Kidney tubule cell (primary cell): ENCODE measurements at places on chromosomes 11 and 22.

GRCh38 chr11:7252683-7253213 lies 1.0 kb downstream of the SYT9 start:
- DNase-seq = no peak

DNA sequence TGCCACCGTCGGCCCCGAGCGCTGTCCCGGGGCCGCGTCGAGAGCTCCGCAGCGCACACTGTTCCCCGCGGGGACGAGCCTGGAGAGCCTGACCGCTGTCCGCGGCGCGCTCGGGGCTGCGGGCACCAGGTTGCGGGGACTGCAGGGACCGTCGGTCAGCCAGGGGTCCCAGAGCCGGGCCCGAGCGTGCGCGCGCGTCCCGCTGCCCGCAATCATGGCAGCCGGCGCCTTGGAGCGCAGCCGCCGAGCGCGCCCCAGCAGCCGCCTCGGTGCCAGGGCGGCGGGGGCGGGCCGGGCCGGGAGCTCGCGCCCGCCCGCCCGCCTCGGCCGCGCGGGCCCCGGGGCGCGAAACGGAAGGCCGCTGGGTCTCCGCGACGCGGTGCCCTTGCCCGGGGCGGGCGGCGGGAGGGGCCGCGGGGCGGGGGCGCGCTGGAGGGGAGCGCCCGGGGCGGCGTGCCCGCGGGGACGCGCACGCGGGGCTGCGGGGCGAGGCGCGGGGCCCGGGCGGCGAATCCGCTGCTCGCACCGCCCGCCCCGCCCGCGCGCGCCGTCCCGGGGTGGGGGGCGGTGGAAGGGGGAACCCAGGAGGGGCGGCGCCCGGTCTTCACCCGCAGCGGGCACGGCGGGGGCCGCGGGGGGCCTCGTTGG lies 79.4 kb upstream of the PPARA start:
- DNase-seq = peak; percentile 86

DNA sequence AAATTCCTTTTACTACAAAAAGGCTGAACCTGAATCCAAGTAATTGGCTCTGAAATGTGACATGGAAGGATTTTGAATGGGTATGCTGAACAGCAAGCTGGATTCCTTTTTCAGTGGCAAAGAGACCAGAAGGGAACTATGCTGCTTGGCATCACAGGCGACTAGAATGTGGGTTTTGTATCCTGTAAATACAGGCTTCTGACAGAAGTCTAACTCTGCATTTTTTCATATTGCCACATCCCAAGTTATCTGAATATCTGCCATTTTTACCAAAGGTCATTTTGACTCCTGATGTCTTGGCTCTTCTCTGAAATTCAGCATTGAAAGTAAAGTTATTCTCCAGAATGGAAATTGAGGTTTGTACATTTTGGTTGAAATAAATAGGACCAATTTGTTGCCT lies 145.7 kb downstream of the ARHGAP42 start:
- DNase-seq = no peak

DNA sequence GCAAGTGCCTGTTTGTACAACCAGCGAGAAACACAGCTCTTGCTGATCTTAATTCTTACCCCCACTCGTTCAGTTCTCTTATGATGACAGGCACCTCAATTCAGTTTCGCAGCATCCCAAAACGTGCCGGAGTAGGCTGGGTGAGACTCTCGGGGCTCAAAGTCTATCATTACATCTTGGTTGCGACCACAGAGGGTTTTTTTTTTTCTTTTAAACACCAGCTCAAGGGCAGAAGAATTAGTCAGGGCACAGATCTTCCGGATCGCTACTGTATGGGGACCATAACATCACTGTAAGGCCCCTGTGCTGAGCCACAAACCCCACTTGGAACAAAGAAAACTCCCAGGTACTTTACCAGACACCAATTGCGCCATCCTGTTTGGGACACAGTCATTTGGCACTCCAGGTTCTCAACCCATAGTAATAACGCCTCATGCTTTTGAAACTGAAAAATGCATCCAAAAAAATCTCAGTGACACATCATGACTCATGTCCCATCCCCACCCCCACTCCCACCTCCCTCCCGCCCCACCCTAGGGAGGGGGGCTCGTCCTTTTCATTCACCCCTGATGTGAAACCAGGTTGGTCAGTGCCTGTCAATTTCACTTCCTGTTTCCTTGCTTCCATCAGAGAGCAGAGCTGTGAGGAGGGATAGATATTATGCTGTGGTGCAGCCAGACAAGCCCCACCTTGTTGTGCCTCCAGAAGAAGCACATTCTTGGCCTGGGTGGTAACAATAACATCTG lies 41.0 kb upstream of the CD5 start:
- peak; percentile 65 for DNase-seq

DNA sequence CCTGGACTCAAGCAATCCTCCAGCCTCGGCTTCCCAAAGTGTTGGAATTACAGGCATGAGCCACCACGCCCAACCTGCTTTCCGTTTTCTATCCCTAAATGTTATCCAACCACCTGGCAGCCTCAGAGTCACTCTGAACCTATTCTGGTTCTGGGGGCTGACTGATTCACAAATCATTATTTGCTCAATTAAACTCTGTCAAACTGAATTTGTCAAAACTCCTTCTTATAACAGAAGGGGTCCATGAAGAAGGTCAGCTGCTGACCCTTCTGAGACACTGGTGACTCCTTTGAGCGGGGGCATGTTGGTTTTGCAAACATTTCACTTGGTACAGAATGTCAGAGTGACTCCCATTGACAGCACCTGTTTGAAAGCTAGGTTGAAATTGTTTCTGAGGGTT lies 1.8 kb upstream of the VPS37C start:
- DNase-seq = no peak

DNA sequence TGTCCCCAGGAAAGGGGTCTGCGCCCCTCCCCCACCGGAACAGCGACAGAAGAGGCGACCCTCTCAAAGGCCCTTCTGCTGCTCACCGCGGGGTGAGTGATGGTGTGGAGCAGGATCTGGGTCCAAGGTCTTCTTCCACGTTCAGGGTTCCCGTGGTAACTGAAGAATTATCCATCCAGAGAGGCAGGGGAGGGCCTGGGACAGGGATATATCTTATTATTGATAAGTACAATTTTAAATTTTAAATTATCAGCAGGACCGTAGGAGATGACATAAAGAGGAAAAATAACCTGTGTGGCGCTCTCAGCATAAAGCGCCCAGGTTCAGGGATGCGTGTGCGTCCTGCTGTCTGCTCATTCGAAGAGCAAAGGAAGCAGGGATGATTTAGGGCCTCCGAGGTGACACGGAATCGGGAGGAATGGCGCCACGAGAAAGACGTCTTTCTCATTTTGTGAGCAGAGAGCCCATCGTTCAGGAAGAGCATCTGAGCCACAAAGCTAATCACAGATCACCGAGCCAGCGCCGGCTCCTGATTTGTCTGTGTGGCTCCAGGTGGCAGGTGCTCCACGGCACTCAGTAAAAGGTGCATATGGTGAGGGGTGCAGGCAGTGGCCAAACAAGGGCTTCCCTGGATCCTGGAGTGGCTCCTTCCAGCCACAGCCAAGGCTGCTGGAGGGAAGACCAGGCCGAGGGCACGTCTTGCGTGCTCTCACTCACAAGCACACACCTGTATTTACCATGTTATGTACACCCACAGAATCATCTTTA lies 19.3 kb downstream of the KRTAP5-5 start:
- no peak for DNase-seq

DNA sequence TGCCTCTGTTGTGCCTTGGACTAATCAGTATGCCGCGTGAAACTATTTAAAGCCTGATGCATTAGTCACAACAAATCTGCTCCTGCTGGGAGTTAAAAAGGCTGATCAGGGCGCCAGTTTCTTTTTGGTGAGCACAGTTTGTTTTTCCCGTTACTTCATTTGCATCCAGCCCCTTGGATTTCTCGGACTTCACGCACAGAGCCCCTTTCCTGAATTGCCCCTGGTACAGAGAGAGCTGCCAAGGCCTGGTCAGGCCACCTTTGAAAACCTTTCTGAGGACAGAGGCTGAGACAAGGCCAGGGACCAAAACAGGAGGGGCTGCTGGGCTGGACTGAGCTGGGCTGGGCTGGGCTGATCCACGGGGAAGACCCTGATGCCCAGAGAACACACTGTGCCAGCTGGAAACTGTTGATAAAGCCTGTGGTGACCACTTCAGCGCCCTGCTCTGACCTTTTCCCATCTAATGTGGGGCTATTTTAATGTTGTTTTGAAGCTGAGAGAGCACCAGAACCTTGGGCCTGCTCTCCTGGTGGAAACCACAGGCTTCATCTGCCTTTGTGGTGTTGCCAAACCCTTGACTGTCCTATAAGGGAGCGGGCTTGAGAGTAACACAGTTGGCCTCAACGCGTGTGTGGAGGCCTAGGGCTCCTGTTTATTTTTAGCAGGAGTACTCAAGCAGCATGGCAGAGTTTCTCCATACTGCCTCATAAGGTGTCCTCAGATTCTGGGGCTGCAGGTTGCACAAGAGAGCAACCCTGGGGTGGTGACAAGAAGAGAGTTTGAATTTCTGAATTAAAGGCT lies 44.2 kb downstream of the NAV2 start:
- DNase-seq = no peak

- DNase-seq = no peak
These were observed 190.4 kb downstream of the MAML2 start for GRCh38 chr11:96152623-96153022.

- DNase-seq = no peak
These were observed 53.1 kb upstream of the HORMAD2 start for GRCh38 chr22:30027169-30027568.

DNA sequence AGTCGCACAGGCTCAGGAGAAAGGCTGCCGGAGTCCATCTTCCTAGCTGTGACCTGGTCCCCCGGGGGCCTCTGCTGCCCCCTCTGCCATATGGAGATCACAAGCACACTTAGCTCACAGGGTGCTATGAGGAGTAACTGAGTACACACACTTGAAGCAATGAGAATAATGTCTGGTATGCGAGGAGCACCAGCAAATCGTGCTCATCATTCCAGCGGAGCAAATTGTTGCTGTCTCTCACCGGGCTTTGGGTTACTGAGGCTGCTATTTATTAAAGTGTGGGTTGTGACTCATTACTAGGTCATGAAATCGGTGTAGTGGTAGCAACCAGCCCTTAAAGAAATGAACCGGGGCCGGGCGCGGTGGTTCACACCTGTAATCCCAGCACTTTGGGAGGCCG lies 48.1 kb upstream of the EIF3D start:
- DNase-seq = peak; percentile 86

DNA sequence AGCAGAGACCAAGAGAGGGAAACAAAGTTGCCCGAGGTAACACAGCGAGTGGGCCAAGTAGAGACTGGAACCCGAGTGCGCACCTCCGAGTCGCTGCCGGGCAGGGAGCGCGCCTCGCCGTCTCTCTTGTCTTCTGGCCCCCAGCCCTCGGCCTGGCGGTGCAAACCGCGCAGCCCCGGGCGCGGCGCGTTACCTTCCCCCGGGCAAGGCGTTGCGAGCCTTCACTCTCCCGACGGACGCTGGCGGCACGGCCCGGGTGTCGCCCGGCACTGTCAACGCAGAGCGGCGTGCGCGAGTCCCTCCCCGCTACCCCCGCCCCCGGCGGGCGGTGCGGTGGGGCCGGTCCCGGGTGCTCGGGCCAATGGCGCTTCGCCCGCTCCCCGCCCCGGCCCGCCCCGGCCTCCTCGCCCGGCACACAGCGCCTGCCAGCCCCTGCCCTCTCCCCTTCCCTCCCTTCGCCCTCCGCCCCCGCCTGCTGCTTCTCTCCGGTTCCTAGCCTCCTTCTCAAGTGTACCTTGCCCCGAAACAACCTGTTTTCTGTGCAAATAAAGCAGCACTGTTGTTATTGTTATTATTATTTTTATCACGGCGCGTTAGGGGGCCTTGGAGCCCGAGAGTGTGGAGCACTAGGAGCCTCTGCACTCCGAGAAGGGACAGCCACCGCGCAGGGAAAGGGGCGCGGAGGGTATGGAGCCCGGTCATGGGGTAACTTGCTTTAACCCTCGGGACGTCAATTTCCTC lies at the start of gene SYTL2:
SYTL2 (minus strand) TSS at position 271 of the 741 bp plus-strand sequence. CDS start 53,416 bp downstream, outside the sequence.
- DNase-seq = peak; percentile 81

DNA sequence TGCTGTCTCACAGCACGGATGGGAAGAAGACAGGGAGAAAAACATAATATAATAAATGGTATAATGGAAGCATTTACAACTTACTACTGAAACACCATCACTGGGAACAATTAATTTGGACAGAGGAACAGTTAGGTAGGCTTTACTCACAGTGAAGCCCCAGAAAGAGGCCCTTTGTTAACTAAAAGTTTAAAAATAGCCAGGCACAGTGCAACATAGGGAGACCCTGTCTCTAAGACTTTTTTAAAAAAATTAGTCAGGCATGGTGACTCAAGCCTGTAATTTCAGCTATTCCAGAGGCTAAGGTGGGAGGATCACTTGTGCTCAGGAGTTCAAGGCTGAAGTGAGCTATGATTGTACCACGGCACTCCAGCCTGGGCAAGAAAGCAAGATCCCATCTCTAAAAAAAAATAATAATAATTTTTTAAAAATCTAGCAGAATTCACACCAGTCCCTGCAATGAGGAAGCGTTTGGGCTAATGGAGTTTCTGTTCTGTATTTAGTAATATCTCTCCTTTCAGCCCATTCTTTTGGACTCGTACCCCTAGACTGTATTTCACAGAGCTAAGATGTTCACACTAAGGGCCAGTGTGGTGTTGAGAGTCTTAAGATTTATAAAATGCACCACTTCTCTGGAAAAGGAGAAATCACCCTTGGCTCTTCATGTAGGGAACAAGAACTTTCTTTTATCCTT lies 275.5 kb downstream of the SOX6 start:
- DNase-seq = no peak
